EL (cell line): ENCODE measurements at places on chromosomes 13 and 19.

DNA sequence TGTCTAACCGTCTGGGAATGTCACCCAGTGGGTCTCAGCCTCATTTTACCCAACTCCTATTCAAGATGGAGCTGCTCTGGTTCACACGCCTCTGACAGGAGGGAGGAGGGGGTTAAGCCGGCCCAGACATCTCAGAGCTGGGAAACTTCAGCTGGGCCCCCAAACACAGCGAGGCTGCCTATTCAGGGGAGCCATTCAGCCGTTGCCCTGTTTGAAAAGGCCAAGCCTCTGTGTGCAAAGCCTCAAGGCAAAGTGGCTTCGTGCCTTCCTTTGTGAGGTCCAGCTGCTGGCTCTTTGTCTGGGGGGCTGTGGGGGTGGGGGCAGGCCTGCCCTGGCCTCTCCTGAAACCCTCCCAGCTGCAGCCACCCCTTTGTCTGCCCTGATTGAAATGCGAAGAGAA lies 147.4 kb downstream of the PTPRS start:
- no peak for DNase-seq

GRCh38 chr19:17266975-17267788 lies at the start of gene BABAM1:
Gene BABAM1 (plus strand): TSS chr19:17267443. CDS start chr19:17268807, 1,364 bp downstream.
- peak; percentile 99 for DNase-seq

DNA sequence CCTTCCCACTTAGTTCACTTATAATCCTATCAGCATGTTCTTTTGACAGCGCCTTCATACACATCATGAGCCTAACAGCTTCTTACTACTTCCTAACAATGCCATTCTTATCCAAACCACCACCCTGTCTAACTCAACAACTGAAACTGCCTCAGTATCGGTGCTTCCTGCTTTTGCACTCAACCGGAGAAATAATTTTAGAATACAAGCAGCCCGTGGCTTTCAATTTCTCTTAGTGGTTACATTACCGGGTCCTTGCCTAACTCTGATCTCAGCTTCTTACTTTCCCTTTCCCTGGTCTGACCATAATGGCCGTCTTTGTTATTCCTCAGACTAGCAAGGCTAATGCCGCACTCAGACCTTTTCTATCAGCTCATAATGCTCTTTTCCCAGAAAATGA lies 17.0 kb downstream of the ZFP82 start:
- DNase-seq = no peak

DNA sequence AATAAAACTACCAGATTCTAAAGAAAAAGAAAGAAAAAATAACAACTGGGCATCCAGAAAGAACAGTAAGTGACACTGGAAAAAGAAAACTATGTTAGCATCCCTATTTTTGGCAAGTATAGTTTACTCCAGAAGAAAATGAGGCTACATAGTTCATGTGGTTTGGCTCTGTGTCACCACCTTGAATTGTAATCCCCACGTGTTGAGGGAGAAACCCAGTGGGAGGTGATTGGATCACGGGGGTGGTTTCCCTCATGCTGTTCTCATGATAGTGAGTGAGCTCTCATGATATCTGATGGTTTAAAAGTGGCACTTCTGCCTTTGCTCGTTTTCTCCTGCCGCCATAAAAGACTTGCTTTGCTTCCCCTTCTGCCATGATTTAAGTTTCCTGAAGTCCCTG lies 76.9 kb downstream of the ITGBL1 start:
- peak; percentile 84 for DNase-seq

GRCh38 chr19:33267706-33268105 lies 34.6 kb downstream of the CEBPA start:
- DNase-seq = no peak

GRCh38 chr13:58018865-58019264 lies 387.3 kb downstream of the PCDH17 start:
- DNase-seq = no peak

GRCh38 chr13:24220086-24220703 lies 59.7 kb downstream of the SPATA13 start:
- peak; percentile 81 for DNase-seq

DNA sequence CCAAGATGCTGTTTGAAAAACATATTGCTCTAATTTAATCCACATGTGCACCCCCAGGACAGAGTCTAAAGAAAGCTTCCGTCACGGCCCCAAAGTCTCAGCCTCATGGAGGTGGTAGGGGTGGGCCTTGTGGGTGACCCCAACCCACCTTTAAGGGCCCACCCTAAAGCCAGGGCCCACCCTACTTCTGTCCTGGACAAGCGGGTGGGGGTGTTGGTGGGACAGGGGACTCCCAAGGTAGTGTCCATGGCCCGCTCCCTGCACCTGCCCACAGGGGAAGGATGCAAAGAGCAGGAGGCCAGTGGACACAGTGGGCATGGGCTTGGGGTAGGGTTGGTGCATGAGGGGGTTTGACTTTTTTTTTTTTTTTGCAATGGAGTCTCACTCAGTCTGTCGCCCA lies 66.8 kb downstream of the KCTD15 start:
- DNase-seq = no peak

- no peak for DNase-seq
Measured at GRCh38 chr19:45094137-45094536, 1.2 kb downstream of the PPP1R37 start.

- peak; percentile 20 for DNase-seq
Measured at GRCh38 chr13:32791545-32792172, 205.4 kb downstream of the PDS5B start.

GRCh38 chr13:72530471-72530870 lies 197.0 kb downstream of the MZT1 start:
- peak; percentile 39 for DNase-seq

- DNase-seq = no peak
Measured at GRCh38 chr13:40878321-40878720, 88.9 kb downstream of the SLC25A15 start.
